NCI-H2081 treated with DMSO at 0.1 percent for 48 hours (cell line): ENCODE measurements at places on chromosomes 2 and 18.

GRCh38 chr2:86039178-86039962 lies 66.3 kb downstream of the POLR1A start:
- no peak for DNase-seq

DNA sequence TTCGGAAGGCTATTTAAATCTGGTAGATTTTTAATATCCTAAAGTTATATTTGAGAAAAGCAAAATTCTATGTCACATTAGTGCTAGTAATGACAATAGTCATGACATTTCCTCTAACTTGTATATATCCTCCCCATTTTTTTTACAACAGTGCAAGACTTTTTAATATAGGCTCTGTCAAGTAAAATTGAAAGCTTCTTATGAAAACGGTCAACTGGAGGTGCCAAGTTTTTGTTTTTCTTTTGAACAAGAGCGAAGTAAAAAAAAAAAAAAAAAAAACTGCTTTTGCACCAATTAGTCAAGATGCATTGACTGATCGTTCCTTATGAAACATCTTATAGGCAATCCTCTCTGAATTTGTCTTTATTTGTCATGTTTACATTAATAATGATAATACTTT lies 389.3 kb downstream of the STK39 start:
- no peak for DNase-seq

- DNase-seq, result no peak
Measured at GRCh38 chr2:169895294-169895985, 68.2 kb downstream of the UBR3 start.

- no peak for DNase-seq
Measured at GRCh38 chr2:183383854-183384253, 259.6 kb downstream of the NUP35 start.

DNA sequence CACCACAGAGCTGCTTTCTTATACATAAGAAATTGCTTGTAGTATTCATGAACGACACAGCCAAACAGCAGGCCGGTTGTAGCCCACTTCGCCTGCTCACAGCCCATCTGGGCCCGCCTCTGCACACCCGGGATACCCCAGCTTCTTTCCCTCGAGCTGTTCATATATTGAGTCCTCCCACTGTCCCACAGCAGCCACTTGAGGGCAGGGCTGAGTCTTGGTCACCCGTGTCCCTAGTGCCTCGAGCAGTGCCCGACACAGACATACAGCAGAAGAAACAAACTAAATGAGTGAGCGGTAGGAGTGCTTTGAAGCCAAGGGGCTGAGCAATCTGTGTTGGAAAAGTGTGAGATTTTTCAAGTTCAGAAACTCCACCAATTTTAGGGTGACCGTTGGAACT lies 251.4 kb downstream of the KLHL29 start:
- no peak for DNase-seq

DNA sequence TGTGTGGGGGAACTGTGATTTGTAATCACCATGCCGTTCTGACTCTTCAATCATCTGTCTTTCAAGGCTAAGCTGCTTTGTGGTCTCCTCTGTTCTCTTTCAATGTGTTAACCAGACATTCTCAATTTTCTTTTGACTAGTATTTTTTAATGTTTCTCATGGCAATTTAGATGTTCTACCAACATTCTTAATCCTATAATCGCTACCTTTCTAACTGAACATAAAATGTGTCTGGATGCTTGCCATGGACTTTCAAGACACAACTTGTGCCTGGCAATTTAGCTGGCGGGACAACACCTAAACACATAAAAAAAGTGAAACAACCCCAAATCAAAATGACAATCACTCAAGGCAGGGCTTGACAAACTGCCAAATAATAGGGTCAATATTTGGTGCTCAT lies 135.0 kb upstream of the ACKR3 start:
- DNase-seq, result no peak

- no peak for DNase-seq
Measured at GRCh38 chr2:74006459-74006858, 21.7 kb downstream of the TET3 start.

GRCh38 chr2:235433860-235434259 lies 60.0 kb upstream of the AGAP1 start:
- DNase-seq, result no peak

- no peak for DNase-seq
Measured at GRCh38 chr2:10395893-10396292, 52.2 kb downstream of the ODC1 start.

DNA sequence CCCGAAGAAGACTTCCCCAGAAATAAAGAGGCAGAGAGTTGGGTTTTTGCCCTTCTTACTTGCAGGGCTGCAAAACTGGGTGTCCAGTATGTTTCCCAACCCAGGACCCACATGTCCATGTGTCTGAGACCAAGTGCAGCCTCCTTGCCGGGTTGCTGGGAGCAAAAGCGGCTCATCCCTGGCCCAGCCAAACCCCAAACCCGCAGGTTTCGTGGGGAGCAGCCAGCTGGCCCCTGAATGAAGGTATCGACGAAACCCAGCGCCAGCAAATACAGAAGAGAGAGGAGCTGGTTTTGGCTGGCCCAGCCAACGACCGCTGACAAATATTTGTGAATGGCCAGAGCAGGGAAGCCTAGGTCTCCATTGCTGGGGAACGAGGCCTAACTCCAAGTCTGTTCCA lies 197.1 kb downstream of the SMAD7 start:
- DNase-seq, result no peak

DNA sequence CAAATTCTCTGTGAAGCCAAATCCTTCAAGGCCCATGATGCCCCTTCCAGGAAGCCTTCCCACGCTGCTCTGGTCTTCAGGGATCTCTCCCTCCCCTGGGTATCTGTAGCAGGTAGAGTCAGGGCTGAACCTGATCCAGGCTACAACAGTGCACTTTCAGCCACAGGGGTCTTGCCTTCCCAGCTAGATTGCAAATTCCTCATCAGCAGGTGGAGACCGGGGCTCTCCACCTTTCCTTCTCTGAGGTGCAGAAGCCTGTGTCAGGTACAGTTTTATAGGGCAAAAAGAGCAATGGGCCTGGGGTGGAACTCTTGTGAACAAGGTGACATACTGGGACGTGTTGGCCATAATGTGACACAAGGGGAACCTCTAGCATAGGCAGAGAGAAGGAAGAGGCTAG lies 312.9 kb downstream of the MYCN start:
- no peak for DNase-seq

- no peak for DNase-seq
Measured at GRCh38 chr18:70293166-70293565, 4.3 kb downstream of the SOCS6 start.

GRCh38 chr18:63832470-63832869 lies 55.0 kb upstream of the SERPINB2 start:
- no peak for DNase-seq

- no peak for DNase-seq
Measured at GRCh38 chr2:234102112-234102511, 51.6 kb downstream of the SPP2 start.

DNA sequence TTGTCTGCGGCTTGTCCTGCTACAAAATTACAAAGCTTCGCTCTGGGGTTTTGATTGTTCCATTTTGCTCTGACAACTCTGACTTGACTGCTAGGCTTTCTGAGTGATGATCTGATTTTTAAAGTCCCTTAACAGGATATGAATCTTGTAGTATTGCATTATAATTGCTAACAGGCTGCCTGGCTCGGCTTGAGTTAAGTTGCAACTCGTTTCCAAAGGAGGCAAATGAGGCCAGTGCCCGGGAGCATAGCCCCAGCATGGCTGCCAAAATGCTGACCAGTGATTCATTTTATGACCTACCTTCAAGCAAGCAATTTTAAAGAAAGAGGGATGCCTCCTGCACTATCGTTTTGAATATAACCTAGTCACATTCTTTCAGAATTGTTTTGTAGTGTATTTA lies 135.4 kb downstream of the COL6A3 start:
- no peak for DNase-seq

DNA sequence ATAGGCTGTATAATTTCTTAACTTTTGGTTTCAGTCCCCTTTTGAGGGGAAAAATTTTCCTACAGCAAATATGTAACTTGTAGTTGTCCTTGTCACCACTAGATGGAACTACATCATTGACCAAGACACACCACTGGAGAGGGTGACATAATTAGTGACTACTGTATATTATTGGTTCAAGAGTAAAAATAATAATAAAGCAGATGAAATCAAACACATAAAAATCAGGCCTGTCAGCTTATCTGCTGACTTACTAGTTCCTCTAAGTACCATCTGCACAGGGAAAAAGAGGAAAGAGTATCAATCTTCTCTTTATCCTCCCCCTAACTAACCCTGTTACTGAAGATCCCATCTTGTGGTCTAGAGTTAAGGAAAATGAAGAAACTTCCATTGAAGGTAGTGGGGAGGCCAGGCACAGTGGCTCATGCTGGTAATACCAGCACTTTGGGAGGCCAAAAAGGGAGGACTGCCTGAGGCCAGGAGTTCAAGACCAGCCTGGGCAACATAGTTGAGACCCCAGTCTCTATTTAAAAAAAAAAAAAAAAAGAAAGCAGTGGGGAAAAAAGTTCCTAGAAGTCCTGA lies 29.6 kb upstream of the ENOSF1 start:
- DNase-seq, result no peak

DNA sequence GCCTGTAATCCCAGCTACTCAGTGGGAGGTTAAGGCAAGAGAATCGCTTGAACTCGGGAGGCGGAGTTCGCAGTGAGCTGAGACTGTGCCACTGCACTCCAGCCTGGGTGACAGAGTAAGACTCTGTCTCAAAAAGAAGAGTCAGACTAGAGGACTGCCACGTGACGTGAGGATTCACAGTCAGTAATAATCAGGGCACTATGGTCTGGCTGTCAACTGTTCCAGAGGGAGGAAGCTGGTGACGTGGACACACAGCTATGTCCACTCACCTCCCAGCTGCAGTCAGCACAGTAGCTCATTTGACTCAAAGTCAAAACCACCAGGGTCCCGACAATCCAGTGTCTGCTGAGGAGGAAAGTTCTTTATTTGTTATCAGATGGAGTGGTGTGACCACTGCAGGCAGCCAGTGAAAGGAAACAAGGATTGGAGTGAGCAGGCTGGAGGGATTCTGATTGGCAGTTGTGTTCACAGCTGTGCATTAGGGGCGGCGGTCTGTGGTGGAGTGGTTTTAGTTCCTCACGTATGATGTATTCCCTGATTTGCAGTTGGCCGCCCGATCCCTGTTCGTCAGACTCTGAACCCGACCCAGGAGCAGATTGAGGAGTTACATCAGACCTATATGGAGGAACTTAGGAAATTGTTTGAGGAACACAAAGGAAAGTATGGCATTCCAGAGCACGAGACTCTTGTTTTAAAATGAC lies 37.9 kb downstream of the MOGAT1 start:
- DNase-seq, result no peak

DNA sequence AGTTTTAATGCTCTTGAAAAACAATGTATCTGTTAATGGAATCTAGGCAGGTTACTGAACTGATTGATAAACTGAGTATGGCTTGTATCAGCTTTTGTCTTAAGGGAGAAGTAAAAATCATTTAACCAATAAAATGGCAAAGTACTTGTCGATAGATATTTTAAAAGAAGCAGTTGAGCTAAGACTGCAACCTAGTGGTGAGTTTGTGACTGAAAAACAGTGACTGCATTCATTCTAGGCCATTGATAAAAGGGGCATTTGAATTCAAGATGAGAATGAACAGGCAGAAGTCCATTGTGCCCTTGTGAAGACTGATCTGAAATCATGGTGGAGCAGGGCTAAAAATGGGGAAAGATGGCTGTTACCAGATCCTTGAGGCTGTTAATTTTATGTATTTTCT lies 59.4 kb upstream of the MSTN start:
- no peak for DNase-seq

DNA sequence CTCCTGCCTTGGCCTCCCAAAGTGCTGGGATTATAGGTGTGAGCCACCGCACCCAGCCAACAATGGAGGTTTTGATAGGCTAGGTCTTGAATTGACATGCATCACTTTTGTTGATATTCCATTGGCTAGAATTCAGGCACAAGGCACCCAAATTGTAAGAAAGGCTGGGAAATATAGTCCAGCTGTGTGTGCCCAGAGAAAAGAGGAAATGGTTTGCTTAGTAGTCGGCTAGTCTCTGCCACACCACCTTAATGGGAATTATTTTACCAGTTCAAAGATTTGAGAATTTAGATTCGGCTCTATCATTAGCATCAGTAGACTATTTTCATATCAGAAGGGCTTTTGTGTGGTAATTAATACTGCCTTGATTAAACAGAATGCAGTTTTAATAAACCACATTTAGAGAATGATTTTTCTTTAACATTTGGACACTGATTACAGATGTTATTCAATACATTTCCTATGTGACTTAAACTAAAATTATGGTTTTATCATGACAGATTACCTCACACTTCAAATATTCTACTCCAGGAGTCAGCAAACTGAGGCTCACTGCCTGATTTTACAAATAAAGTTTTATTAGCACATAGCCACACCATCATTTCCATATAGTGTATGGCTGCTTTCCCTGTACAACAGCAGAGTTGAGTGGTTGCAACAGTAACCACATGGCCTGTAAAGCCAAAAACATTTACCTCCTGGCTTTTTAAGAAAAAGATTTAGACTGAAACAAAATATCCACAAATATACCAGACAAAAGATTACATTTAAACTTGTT lies 27.4 kb downstream of the DBI start:
- no peak for DNase-seq

DNA sequence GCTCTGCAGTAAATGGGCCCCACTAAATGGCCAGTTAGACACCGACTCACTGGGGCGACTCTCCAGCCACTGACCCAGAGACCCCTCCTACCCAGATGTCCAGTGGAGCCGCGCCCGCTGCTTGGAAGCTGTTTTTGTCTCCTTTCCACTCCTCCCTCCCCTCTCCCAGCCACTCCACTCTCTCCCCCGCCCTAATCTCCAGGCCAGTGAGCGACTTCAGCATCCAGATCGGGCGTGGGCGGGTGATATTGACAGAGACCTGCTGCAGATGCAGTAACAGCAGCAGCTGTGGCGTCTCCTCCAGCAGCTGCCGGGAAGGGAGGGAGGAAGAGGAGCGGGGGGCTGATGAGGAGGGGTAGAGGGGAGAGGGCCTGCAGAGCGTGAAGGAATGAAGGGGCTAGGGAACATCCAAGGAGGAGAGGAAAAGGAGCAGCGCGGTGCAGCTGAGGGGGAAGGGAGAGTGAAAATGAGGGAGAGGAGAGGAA lies at the start of gene SCN7A:
Gene SCN7A, minus strand, starts transcription at position 110 of the 485 bp plus-strand sequence. CDS start 16,553 bp downstream, outside the sequence.
- no peak for DNase-seq

DNA sequence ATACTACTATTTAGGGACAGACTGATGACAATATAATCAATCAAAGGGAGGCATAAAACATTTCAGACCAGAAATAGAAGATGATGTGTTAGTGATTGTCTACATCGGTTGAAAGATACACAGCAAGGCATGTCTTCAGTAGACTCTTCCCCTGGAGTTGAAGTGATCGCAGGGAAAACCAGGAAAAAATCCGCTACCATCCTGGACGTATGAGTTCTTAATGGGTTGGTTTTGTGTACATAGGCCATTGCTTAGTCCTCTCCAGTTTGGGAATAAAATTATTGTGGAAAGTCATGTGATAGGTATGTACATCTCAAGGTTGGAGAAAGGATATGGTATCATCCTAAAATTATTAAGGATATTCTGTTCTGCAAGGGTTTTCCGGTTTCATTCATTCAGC lies 4.3 kb downstream of the APCDD1 start:
- DNase-seq, result no peak

DNA sequence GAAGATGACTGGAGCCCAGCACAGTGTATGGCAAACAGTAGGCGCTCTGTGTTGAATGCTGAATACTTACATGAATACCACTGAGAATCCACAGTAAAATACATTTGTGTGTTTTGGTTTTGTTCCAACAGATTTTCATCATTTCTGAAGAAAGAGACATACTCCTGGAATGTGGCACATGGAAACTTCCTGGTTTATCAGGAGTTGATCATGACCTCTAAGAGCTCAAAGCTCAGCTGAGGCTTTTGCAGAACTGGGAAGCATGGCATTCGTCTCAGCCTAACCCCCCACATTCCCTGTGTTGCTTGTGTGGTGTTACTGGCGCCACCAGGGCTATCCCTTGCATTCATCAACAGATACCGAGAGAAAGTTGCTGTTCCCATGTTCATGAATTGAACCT lies 316.9 kb upstream of the REV1 start:
- DNase-seq, result no peak
